ENCODE measurements at places on chromosomes 5 and 9.

GRCh38 chr5:1400211-1400855, 44.9 kb downstream of the SLC6A3 start:
- no peak for DNase-seq

GRCh38 chr5:135955525-135955924, 742 bp upstream of the LECT2 start:
- DNase-seq = no peak

DNA sequence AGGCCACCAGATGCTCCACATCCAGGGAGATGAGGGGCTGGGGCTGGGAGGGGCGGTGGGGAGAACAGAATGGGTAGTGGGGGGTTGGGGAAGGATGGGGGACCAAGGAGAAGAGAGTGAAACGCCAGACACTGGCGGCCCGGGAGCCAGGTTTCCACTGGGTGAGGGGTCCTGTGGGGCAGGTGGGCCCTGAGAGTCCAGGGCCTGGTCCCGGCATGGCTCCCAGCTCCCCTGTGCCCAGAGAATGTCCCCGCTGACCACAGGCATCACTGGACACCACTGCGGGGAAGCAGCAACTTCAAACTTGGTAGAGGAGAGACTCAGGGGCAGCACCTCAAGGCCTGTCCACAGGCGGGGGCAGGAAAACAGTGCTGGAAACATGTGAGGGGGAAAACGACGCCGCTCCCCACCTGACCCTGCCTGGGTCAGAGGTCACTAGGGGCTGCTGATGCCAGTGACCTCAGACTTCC, 13.2 kb downstream of the NINJ1 start:
- DNase-seq = no peak

DNA sequence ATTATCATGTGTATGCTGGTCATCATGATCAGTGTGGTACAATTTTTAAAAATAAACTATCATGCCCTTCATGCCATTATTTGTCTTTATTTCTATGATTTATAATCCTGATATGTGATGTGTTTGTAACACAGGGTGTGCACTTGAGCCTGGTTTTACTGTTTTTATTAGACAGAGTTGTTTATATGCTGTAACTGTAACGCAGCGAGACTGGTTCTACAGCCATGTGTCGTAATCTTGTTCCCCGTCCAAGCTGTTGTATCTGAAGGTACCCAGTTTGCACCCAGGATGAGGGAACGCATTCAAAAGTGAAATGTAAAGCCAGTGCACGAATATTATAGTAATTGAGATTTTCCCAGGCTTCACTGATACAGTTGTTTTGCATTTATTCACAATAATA, 28.2 kb downstream of the SNX18 start:
- no peak for DNase-seq

DNA sequence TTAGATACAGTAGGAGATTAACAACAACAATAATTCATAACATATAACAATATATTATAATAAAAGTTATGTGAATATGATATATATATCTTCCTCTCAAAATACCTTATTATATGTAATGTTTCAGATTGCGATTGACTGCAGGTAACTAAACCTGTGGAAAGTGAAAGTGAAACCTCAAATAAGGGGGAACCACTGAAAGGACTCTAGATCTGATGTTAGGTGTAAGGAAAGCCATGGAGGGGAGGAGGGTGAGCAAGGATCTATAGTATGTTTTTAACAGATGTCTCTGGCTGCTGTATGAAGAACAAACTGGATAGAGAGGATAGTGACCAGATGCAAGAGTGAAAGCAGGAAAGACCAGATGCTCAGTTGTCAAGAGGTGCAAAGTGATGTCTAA, 5.8 kb upstream of the FSTL4 start:
- no peak for DNase-seq

- no peak for DNase-seq
These were observed 700.7 kb upstream of the GRAMD2B start for GRCh38 chr5:125722550-125722949.

GRCh38 chr9:71632776-71633175, 135.5 kb downstream of the CEMIP2 start:
- DNase-seq = no peak
